Iris pigment epithelial cell (primary cell): ENCODE measurements at places on chromosomes 11 and 22.
A peak's percentile ranks its signal among the peaks of the same experiment; 100 is the strongest.

DNA sequence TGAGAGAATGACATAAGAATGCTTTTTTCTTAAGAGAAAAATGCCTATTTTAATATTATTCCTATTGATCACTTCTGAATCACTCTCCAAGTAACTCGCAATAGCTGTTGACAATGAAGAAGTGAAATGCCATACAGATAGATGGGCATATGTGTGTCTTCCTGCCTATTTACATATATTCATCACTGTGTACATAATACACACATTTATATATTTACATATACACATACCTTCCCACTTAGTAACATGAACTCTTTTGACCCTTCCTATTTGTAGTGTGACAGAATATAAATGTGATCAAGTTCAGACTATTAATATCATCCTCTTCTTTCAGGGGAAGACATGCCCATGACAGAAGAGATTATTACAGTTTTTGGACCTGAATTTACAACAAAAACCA lies 756.7 kb downstream of the DLG2 start:
- DNase-seq = no peak

GRCh38 chr11:17719938-17720795 lies 796 bp downstream of the MYOD1 start:
- peak; percentile 33 for DNase-seq

DNA sequence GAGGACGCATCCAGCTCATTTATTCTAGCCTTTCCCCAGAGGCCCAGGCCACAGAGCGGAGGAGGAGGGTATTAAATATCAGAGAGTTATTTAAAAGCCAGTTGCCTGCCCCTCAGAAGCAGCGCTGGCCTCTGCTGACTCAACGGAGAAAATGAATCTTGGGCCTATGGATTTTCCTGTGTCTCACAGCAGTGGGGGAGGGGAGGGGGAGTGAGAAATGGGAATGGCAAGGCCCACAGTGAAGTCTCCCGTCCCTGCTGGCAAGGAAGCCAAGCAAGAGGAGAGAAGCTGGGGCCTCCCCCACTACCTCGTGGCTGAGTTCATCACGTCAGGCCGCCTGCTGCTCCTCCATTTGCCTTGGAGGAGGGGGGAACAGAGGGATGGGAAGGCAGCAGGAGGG lies 4.5 kb upstream of the TPBGL start:
- DNase-seq = no peak

- peak; percentile 62 for DNase-seq
Measured at GRCh38 chr11:118930094-118930712, 4.5 kb upstream of the BCL9L start.

DNA sequence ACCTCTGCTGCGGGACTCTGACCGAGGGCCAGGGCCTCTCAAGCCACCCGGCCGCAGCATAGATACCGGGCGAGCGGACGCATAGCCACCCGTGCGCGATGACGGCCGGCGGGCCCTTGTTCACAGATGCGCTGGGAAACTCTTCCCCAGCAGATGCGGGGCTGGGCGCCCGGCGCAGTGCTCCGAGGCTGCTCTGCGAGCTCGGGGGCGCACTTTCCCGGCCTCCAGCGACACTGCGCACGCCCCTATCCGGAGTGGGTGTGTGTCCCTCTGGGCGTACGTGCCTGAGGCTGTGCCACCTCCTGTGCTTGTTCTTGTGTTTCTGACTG lies 104.7 kb upstream of the E2F8 start:
- no peak for DNase-seq

- DNase-seq = no peak
Measured at GRCh38 chr22:36860821-36861659, at the start of gene NCF4. Gene NCF4 (plus strand): TSS chr22:36861006. CDS start chr22:36861172, 166 bp downstream.

- DNase-seq = no peak
Measured at GRCh38 chr11:2704356-2704755, 4.6 kb upstream of the KCNQ1OT1 start.

GRCh38 chr11:96964661-96965060 lies 574.8 kb downstream of the JRKL start:
- DNase-seq = no peak

DNA sequence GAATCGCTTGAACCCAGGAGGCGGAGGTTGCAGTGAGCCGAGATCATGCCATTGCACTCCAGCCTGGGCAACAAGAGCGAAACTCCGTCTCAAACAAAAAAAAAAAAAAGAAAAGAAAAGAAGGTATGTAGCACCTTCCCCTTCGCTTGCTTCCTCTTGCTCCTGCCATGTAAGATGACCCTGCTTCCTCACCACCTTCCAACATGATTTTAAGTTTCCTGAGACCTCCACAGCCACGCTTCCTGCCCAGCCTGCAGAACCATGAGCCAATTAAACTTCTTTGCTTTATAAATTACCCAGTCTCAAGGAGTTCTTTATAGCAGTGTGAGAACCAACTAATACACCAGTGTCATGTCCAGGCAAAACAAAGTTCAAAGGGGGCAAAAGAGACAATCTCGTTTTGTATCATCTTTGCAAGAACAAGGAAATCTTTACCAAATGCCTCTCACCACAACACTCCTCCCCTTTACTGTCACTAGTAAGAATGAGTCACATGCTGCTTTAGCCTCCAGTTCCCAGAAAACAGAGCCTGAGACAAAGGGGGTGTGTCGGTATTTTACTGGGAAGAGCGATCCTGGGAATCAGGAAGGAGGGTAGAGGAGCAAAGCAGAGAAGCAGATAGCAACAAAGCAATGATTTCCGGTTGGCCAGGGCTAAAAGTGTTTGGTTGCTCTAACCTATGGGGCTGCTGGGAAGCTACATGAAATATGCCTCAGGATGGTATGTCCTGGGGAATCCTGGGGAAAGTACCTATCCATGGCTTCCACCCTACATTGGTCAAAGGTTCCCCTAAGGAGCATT lies 10.5 kb upstream of the MCHR1 start:
- DNase-seq = peak; percentile 78

DNA sequence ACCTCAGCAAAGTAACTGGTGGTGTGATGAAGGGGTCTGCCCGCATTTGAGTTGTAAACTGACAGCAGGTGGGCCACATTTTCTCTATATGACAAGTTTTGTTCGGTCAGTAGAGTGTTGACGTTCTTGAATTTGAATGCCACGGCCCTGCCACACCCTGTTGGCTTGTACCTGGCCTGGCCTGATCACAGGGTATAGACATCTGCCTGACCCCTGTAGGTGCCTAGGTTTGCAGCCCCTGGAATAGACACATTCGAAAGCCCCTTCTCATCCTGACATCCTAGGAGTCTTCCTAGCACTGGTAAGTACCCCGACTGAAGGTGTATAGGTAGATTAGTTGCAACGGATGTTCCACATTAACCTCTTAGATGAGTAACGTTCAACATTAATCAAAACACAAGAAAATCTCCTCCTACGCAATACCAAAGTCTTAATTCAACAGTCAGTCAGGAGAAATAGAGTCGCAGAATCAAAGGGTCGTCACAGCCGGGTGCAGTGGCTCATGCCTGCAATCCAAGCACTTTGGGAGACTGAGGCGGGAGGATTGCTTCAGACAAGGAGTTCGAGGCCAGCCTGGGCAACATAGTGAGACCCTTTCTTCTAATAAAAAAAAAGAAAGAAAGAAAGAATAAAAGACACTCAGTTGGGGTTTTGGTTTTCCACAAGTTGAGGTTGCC lies 43.6 kb upstream of the CD5 start:
- no peak for DNase-seq

DNA sequence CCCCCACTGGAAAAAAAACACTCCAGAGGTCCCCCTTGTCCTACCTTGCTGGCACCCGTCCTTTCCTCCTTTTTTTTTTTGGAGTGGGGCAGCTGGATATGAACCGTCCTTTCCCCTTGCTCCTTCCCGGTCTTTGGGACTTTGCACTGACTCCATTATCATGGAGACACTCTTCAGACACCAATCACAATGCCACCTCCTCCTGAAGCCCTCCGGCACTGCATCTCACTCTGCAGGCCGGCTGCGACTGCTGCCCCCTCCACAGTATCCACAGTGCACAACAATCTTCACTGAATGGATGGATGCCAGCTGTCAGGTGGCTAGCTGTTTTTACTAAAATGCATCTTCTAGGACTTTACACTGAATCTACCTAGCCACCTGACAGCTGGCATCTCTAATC lies 12.7 kb upstream of the RGL4 start:
- DNase-seq = no peak

DNA sequence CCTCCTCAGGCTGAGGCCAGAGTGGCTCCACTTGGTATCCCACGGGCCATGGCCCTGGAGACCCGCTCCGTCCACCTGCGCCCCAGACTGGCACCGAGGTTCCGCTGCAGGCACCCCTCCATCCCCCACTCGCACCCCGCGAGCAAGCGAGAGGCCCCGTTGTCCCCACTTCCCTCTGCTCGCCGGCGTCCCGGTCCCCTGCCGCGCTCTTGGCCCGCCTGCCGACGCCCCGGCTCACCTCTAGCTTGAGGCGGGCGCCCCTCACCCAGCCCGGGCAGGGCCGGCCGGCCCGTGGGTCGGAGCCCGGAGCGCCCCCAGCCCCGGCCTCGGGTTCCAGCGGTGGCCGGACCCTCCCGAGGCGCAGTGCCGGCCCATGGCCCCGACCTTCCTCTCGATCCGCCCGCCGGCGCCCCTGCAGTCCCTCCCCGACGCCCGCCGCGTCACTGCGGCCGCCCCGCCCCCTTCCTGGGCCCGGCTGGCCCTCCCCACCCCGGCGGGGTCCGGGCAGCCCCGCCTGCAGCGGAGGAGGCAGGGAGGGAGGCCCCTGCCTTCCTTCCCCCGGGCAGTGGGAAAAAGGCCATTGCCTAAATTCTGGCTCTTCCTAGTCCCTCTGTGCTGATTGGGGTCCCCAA lies at the start of gene PITPNM1:
Gene PITPNM1 (minus strand): TSS at position 414 of the 632 bp plus-strand sequence. CDS start 1,183 bp downstream, outside the sequence.
- DNase-seq = peak; percentile 37

DNA sequence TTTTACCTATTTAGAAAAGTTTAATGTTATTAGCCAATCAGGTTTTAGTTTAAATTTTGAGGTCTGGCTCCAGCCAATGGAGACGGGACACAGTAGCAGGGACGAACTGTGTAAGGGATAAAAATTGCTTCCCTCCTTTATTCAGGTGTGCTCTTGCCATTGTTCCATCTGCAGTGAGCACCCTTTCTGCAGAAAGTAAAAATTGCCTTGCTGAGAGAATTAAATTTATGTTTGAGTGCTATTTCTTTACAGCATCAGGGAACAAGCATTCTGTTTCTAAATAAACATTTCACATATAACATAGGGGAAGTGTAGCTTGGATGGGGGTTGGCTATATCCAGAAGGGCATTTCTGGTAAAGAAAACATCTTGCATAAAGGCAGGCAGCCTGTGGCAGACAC lies 36.4 kb upstream of the ZNRF3 start:
- DNase-seq = no peak

- peak; percentile 80 for DNase-seq
Measured at GRCh38 chr11:86483940-86484794, 109.5 kb downstream of the CCDC81 start.

- DNase-seq = peak; percentile 58
Measured at GRCh38 chr11:74388678-74389327, 9.4 kb downstream of the PGM2L1 start.

- no peak for DNase-seq
Measured at GRCh38 chr11:120814531-120815318, 209.2 kb upstream of the TBCEL start.

DNA sequence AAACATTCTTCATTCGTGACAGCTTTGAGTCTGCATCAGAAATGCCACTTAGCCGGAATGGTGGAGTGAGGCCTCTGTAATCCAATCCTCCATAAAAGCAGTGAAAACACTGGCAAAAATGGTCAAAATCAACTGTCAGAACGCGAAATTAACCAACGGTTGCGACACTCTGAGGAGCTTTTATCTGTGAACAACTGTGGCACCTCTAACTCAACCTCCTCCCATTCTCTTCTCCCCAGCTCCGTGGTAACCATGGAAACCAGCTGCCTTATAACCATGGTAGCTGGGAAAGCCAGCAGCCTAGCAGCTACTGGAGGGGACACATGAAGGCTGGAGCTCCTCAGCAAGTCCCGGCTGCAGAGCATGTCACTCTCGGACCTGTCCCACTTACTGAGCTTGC lies 20.3 kb downstream of the AP2A2 start:
- DNase-seq = peak; percentile 57

DNA sequence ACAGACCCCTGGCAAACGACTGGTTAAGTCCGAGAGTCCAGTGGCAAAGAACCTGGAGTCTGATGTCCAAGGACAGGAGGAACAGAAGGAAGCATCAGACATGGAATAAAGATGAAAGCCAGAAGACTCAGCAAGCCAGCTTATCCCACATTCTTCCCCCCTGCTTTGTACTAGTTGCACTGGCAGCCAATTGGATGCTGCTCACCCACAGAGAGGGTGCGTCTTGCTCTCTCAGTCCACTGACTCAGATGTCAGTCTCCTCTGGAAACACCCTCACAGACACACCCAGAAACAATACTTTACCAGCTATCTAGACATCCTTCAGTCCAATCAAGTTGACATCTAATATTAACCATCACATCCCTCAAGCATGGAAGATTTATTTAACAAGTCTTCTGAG lies 1265.8 kb upstream of the CNTN5 start:
- DNase-seq = no peak

GRCh38 chr11:63998558-63999348 lies 12.5 kb downstream of the OTUB1 start:
- no peak for DNase-seq

DNA sequence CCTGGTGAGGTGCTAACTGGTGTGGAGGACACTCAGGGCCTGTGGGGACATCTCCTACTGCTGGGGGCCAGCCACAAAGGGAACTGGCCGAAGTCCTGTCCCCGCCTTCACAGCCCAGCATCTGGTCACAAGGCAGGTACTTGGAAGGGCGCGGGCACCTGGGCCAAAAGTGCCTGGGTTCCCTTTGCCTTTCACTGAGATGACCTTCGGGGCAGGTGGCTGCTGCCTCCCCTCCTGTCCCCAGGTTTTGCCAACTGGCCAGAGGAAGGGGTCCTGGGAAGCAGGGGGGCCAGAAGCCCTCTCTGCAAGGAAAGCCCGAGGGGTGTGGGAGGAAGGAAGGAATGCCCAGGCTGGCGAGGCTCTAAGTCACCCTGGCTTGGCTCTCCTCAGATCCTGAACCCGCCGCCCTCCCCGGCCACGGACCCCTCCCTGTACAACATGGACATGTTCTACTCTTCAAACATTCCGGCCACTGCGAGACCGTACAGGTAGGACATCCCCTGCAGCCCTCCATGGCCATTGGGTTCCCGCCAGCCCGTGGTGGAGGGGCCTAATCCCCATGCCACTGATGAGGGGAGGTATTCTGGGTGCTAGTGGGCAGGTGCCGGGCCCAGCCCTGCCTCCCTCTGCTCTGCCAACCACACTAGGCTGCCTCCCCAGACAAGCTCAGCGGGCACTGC lies 14.4 kb upstream of the PPP6R3 start:
- DNase-seq = no peak

DNA sequence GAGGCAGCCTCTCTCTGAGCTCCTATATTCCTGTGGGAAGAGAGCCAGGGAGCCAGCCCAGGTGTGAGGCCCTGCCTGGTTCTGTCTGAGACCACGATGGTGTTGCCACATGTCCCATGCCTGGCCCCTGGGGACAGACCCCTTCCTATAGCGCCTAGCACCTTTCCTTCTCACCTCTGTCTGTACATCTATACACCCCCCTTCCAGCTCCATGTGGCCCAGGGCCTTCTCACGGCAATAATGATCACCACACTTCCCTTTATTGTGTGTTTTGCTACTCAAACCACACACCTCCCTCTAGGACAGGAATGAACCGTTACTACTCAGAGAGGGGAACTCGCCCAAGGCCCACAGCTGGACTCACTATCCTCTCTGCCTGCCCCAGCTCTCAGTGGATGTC lies 12.8 kb downstream of the CD82 start:
- no peak for DNase-seq
